A673 (cell line): ENCODE measurements at places on chromosomes 7 and 10. TPM values are rescaled to one million over a fixed set of nuclear protein-coding genes. Genes with fewer than 3 reads are reported as not detected.

- DNase-seq, result no peak
Observed at GRCh38 chr7:106047818-106048705, 64.0 kb downstream of the SYPL1 start.

- DNase-seq, result no peak
Observed at GRCh38 chr7:26155531-26156375, 3.8 kb downstream of the NFE2L3 start.

CALHM1 gene
- not detected in 2 replicates for total RNA-seq

DNA sequence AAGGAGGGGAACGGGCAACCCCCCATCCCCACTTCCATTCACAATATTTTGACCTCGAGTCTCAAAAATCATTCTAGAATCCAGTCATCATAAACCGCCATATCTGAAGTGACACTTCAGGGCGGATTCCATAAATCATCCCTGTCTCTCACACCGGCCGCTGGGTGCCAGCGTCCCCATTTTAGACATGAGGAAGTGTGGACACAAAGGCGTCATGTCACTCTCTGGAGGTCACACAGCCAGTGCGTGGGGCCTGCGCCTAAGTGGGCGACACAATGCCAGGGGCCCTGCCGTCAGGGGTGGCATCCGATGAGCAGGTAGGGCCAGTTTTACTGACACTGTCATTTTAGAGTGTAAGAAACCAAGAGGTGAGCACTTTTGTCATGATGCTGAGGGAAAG, 19.5 kb downstream of the KCNH2 start:
- no peak for DNase-seq

PLEKHS1 gene
- total RNA-seq, result 0.09 TPM in 1 of 2 replicates, not detected in the other

TFPI2 gene
- total RNA-seq, result 6.1 and 7.8 TPM in 2 replicates

DNA sequence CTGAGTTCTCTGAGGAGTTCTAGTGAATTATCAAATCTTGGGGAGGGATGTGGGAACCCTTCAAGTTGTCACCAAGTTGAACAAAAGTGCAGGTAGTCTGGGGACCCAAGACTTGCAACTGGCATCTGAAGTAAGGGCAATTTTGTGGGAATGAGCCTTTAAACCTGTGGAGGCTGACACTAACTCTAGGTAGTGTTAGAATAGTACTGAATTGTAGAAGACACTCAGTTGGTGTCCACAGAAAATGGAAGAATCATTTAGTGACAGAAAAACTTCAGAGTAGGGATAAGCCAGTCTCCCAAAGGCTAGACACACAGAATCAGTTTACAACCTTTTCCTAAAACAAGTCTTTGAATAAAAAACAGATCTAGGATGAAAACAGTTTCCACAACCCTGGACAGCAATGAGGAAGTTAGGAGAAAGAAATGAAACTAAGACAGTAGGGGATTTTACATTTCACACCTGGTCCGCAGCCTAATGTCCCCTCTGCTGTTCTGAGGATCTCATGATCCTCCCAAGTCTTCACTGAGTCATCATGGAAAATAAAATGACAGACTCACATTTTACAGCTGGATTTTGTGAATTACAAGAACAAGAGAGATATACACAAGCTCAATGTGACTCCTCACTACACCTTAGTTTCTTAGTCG, 23.0 kb upstream of the ING3 start:
- DNase-seq, result no peak

IDI2 gene
- not detected in 2 replicates for total RNA-seq

GRCh38 chr10:58853668-58854067, 322.8 kb upstream of the PHYHIPL start:
- no peak for DNase-seq

- no peak for DNase-seq
Observed at GRCh38 chr7:74474271-74474865, 20.7 kb downstream of the GTF2IRD1 start.

DNA sequence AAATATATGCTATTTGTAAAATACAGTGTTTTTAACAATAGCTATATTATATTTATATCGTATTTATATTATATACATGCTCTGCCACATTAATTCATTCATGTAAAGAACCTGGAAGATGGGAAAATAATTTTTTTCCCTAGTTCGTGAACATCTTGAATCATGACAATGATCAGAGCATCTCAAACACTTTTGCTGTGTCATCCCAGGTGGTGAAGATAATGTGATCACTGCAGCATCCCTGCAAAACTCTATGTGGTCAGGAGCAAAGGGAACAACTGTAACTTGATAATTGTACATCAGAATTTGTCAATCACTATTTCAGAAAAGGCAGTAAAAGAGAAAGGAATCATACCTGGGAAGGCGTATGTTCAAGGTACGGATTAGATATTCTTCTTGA, 39.3 kb downstream of the RAPGEF5 start:
- no peak for DNase-seq

- DNase-seq, result no peak
Observed at GRCh38 chr10:88672041-88672440, 7.8 kb downstream of the LIPF start.

DGKB gene
- total RNA-seq, result not detected in 2 replicates

ARMC10 gene
- 32.0 and 36.2 TPM in 2 replicates for total RNA-seq

GRCh38 chr10:60208676-60209269, 180.9 kb downstream of the ANK3 start:
- DNase-seq, result peak; percentile 60

SP4 gene
- 9.1 and 9.3 TPM in 2 replicates for total RNA-seq

GRCh38 chr7:140015471-140015970, 47.2 kb downstream of the PARP12 start:
- DNase-seq, result no peak

HMX2 gene
- total RNA-seq, result not detected in 2 replicates

WEE2 gene
- total RNA-seq, result 0.09 TPM in 1 of 2 replicates, not detected in the other

GRCh38 chr10:86390337-86391120, 23.9 kb upstream of the GRID1 start:
- DNase-seq, result no peak

EMX2 gene
- not detected in 2 replicates for total RNA-seq

CDNF gene
- 0.34 and 0.83 TPM in 2 replicates for total RNA-seq

CYP2C8 gene
- not detected in 2 replicates for total RNA-seq

DNA sequence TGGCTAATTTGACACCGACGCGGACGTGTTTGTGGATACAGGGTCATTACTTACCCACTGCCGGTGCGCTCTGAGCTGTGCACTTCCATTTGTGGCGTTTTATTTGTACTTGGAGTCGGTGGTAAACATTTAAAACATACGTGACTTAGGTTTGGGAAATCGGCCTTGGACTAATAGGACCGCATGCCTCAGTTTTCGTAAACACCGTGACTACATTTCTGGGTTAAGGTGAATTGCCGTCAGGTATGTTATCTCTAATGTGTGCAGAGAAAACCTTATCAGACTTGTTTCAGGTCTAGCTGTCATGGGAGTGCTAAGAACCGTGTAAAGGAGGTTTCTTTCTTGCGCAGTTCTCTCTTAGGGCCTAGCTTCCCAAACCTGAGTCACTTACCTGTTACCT, 51.7 kb upstream of the NCF1 start:
- no peak for DNase-seq

ELOVL3 gene
- 0.44 TPM in 1 of 2 replicates, not detected in the other for total RNA-seq

DNA sequence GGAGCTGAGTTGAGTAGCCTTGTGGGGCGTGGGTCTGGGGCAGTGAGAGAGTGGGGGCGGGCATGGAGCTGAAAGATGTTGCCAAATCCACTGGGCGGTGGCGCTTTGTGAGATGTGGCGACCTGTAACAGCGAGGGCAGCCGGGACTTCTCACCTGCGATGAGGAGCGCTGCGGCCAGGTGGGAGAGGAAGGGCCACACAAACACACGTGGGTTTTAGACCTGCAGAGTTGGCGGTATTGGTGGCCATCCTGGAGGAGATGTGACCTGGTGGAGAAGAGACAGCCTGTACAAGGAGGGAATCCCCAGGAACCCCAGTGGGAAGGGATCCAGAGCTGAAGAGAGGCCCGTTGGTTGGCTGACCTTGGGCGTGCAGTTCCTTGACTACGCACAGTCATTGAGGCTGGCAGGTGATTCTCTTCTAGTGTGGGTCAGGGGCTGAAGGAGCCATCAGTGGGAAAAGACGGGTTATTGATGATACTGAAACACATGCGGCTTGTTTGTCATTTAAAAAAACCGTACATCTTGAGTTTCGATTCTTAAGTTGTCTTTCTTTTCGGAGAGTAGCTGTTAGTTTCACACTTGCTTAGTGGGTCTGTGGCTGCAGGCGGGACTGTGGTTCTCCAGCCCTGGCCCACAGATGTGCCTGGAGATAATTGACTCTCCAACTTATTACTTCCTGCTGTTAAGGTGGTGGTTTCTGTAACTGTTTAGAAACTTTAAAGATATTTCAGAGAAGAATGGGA, 2.4 kb downstream of the CHST12 start:
- DNase-seq, result no peak

HTR5A gene
- not detected in 2 replicates for total RNA-seq

SEMA3E gene
- not detected in 2 replicates for total RNA-seq

GRCh38 chr7:135204876-135205275, 6.5 kb downstream of the WDR91 start:
- no peak for DNase-seq

GRCh38 chr7:138834583-138834982, 36.6 kb upstream of the ATP6V0A4 start:
- no peak for DNase-seq

- no peak for DNase-seq
Observed at GRCh38 chr7:111026806-111027205, 64.1 kb upstream of the LRRN3 start.

GRCh38 chr7:155169498-155170065, 99.5 kb downstream of the HTR5A start:
- DNase-seq, result no peak

GRCh38 chr7:28990200-28990960, 32.2 kb upstream of the TRIL start:
- DNase-seq, result peak; percentile 70

GRCh38 chr10:873020-873419, 58.5 kb downstream of the LARP4B start:
- DNase-seq, result no peak

DNA sequence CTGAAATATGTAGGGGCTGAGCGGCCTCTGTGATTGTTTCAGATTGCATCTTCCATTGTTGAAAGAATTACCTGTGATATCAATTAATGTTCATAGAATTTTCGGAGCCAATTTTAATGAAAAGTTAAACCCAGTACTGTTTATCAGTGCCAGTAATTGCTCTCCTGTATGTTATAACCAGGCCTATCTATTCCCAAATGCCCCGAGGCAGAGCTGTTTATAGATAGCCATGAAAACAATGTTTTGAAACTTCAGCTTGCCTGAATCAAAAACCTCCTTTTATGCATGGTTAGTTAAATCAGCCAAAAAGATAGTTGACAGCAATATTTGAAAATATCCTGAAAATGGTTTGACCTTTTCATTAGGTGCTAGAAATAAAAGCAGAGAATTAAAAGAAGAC, 50.1 kb upstream of the HDAC9 start:
- no peak for DNase-seq

RHEB gene
- 127 and 136 TPM in 2 replicates for total RNA-seq

DNA sequence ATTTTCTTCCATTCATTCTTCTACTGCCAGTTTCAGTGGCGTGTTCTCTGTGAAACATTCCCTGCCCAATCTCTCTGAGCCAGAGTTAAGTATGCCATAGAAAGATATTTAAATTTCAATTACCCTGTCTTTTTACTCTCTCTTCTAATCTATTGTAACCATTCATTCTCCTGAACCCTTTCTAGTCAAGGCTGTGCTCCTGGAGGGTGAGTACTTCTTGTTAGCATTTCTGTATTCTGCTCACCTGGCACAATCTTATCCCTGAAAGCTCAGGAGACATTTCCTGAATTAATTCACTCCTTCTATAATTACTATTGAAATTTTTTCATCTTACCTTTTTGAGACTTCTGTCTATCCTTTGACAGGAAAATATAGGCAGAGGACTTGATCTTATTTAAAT, 271.7 kb downstream of the HGF start:
- DNase-seq, result no peak

SYT15 gene
- 0.64 and 1.0 TPM in 2 replicates for total RNA-seq

- no peak for DNase-seq
Observed at GRCh38 chr10:31296754-31297153, 22.3 kb upstream of the ZEB1 start.

- DNase-seq, result no peak
Observed at GRCh38 chr10:73552819-73553715, 38.1 kb downstream of the USP54 start.

DNA sequence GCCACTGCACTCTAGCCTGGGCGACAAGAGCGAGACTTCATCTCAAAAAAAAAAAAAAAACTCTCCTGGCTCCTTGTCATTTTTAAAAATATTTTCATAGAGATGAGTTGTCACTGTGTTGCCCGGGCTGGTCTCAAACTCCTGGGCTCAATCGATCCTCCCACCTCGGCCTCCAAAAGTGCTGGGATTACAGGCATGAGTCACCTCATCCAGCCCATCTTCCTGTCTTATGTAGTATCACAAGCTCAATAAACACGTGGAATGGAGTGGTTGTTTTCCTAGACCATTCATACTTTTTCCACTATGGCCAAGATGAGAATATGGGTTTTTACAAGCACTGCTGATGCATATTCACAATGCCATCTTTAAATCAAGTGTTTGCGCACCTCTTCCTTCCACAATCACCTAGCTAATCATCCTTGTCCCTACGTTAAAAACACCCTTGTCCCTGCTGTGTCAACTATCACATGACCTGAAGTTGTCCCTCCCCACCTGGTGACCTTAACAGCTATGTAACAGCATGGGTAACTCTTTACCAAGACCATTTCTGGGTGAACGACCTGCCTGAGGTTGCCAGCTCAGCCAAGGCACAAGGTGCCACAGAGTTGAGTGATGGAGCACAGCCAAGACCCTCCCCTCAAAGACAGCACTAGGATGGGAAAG, 21.3 kb downstream of the DLG5 start:
- no peak for DNase-seq

IFIT1B gene
- total RNA-seq, result not detected in 2 replicates

DNA sequence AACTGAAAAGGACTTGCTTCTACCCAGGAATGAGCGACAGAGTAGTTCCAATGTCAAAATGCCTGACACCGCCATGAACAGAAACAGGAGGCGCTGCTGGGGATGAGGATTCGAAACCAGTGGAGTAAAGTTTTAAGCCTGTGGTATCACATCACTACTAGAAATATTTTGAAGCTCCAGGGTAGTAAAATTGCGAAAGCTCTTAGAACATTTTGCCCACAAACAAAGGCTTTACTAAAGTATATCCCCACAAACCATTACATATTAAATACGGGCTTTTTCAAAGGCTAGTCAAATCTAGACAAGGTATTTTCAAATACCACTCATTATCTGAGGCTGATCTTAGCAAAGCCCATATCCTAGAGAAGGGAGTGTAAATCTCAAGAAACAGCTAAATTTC, 2.4 kb downstream of the PRDX3 start:
- no peak for DNase-seq

GRCh38 chr10:112288486-112288885, 5.3 kb downstream of the TECTB start:
- no peak for DNase-seq

MRLN gene
- 0.72 TPM in 1 of 2 replicates, not detected in the other for total RNA-seq
